NCI-H1694 treated with DMSO at 0.1 percent for 48 hours (cell line): ENCODE measurements at places on chromosomes 7 and 10.

- DNase-seq = no peak
These were observed 156.4 kb upstream of the MTPN start for GRCh38 chr7:136133551-136133950.

DNA sequence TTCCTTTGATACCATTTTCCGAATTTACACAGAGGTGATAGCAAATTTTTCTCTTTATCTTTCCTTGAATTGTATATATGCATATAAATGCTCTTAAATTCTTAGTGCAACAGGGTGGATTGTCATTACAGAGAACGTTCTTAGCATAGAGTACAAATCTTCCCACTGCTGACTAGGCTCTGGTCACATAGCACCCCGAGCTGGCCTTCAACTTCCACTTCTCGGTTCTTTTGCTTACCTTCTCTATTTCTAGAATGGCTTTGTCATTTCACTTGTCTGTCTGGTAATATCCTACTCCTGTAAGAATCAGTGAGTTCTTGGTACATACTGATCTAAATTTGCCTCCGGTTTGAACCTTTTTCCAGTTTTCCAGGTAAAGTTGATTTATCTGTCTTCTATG lies 13.4 kb downstream of the ADIRF start:
- DNase-seq = no peak

- peak; percentile 48 for DNase-seq
These were observed 51.3 kb upstream of the MAGI2 start for GRCh38 chr7:79504607-79505389.

GRCh38 chr7:95628831-95629439 lies 32.6 kb upstream of the PDK4 start:
- DNase-seq = no peak

DNA sequence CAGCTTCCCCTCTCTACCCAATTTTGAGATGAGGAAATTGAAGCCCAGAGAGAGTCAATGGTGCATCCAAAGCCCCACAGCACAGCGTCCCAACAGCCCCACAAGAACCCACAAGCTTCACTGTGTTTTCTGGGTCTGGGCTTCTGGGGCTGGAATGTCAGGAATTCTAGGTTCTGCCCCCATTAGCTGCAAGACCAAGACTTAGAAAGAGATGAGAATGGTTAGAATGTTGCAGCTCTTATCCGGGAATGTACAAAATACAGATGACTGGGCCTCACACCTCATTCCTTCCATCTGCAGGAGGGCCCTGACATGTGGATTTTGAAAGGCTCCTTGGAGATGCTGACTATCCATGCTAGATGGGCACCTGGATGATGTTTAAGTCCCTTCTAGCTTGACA lies 6.0 kb upstream of the SGPL1 start:
- DNase-seq = no peak

- no peak for DNase-seq
These were observed 41.1 kb downstream of the INSIG1 start for GRCh38 chr7:155338632-155339320.

DNA sequence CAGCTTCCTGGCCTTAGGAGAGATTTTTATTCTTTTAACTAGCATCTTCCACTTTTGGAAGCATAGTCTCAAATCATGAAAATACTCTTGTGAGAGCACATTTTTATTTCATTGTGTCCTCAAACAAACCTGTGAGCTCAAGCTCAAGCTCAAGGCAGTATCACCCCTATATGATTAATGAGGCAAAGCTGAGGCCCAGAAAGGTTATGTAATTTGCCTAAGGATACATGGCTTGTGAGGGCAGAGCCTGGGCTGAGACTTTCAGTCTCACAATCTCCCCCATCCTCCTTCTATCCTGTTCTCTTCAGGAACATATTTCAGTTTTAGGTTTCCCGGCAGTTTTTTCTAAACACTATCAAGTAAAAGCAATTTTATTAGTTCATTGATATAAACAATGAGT lies 359.5 kb downstream of the PTEN start:
- DNase-seq = no peak

- DNase-seq = no peak
These were observed 138.1 kb downstream of the WDR11 start for GRCh38 chr10:120989279-120989678.

- no peak for DNase-seq
These were observed 81.1 kb downstream of the SDHAF3 start for GRCh38 chr7:97198596-97198995.

- no peak for DNase-seq
These were observed 258.8 kb downstream of the AHR start for GRCh38 chr7:17557251-17557671.

GRCh38 chr7:151823566-151824372 lies 53.1 kb downstream of the PRKAG2 start:
- DNase-seq = no peak

DNA sequence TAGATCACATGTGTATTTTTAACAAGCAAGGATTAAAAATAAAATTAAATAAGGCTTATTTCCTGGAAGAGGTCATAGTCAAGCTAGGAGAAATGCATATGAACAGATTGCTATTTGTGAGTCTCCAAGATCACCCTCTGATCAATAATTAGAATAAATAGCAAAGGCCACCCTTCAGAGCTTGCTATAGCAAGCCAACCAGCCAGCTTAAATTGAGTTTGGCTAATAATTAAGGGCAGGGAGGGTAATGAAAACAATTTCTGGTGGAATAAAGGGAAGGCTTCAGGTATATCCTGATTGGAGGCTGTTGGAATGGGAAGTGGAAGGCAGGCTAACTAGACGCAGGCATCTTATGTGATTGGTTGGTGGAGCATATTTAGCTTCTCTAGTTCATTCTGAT lies 403.5 kb downstream of the ARL4A start:
- DNase-seq = no peak

DNA sequence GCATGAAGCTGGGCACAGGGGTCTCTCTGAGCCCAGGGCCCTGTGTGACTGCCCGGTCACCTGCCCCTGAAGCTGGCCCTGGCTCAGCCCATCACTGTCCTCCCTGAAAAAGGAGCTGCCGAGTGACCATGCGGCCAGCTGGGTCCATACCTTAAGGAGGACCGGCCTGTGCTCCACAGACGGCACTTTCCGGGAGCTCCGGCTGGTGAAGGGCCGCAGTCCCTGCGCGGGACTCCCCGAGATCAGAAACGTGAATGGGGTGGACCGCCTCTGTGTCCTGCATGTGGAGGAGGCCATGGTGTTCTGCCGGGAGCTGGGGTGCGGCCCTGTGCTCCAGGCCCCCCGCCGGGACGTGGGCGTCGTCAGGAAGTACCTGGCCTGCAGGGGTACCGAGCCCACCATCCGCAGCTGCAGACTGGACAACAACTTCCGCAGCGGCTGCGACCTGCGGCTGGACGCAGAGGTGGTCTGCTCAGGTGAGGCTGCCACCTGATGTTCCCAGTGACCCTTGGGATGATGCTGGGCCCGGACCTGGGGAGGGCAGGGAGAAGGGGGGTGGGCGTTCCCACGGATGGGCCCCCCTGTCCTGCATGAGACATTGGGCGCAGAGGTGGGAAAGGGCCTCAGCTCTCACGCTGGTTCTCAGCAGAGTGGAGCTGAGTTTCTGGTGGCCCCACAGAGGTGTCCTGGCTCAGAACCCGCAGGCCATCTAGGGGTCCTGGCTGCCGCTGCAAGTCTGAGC lies 3.5 kb downstream of the SCART1 start:
- DNase-seq = no peak
